ENCODE measurements at places on chromosomes 1 and 21.

DNA sequence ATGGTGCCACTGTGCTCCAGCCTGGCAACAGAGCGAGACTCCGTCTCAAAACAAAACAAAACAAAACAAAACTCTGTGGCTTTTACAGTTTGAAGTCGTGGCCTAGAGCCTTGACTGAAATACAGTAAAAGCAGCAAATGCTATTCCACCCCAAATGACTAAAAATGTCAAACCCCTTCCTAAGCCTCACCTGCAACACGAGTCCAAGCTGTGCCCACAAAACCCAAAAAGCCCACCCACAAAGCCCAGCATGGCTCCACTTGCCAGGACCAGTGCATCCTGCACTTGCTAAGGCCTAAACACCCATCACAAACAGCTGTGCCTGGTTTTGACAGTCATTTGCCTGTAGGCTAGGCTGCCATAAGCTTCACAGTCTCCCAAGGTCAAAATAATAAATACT is 21.3 kb downstream of the VAV3 start:
- DNase-seq, result no peak

GRCh38 chr1:30472009-30472408 is 251.4 kb downstream of the MATN1 start:
- DNase-seq, result no peak

- DNase-seq, result no peak
These were observed 74.2 kb downstream of the SIM2 start for GRCh38 chr21:36773117-36773516.

DNA sequence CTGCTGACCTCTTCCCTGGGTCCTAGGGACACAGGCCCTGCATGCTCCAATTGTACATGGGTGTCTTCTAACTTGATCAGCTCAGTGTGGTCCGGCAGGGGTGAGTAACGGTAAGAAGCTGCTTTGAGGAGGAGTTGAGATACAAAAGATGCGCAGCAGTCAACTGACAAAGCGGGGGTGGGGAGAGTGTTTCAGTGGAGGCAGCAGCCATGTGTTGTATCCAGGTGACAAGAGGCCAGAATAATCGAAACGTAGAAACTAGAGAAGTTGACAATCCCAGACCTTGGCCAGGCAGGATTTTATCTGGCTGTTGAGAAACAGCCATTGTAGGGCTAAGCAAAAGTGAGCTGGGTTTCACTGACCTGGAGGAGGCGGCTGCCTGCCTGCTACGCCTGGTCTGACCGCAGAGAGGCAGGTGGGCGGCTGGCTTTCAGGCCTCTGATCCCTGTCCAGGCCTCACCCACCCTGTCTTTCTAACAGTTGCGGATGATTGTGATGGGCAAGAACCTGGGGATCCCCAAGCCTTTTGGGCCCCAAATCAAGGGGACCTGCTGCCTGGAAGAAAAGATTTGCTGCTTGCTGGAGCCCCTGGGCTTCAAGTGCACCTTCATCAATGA is 28.8 kb downstream of the PADI6 start:
- DNase-seq, result no peak

DNA sequence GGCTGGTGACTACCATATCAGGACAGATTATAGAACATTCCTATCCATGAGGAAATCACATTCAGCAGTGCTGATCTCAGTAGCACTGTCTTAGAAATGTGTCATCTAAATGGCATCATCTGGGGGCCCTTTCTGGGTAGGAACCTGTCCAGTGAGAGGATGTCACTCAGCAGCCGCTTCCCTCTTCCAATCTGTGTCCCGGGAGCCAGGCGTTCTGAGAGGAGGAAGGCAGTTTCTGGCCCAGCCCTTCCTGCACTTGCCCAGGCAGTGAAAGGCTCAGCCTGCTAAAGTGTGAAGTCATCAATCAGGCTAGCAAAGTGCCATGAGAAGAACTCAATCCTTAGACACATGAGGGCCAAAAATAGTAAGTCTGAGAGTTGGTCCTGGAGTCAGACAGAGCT is 25.6 kb downstream of the RAB4A start:
- DNase-seq, result no peak

DNA sequence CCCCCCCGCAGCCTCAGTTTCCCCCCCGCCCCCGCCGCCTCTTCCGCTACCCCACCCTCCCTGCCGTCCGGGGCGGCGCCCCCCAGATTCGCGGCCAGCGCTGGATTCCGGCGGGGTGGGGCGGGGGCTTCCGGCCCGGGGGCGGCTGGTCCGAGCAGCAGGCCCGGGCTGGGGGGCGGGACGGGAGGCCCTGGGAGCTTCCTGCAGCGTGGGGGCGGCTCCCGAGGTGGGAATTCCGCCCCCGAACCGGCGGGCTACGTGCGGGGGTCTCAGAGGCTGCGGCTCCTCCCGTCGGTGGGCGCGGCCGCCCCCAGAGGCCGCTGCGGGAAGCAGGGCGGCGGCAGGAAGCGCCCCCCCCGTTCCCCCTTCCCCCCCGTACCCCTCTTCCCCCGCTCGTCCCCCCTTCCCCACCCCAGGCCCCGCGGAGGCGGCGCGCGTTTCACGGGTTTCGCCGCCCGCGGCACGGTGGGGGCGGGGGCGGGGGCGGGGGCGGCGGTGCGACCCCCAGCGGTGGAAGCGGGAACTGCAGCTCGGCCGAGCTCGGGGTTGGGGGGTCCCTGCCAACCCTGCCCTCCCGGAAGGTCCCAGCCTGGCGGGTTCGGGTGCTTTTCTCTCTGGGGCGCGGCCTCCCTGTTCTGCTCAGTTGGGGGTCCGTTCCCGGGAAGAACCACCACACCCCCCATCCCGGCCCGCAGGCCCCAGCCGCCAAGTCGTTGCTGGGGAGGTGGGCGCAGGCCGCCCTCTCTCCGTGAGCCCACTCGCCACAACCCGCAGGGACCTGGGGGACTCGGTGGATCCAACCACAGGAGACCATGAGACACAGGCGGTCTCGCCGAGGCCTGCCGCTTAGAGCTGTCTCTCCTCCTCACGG is 76.3 kb downstream of the MORN1 start:
- DNase-seq, result peak; percentile 47

GRCh38 chr1:49052102-49052501 is 275.4 kb upstream of the BEND5 start:
- DNase-seq, result no peak

GRCh38 chr1:89065079-89065868 is at the start of gene GBP1:
Gene GBP1, minus strand, starts transcription at chr1:89065208. Its CDS starts 1,974 bp downstream, at chr1:89063234.
- DNase-seq, result no peak

GRCh38 chr1:214747050-214747635 is 144.1 kb downstream of the CENPF start:
- DNase-seq, result no peak

DNA sequence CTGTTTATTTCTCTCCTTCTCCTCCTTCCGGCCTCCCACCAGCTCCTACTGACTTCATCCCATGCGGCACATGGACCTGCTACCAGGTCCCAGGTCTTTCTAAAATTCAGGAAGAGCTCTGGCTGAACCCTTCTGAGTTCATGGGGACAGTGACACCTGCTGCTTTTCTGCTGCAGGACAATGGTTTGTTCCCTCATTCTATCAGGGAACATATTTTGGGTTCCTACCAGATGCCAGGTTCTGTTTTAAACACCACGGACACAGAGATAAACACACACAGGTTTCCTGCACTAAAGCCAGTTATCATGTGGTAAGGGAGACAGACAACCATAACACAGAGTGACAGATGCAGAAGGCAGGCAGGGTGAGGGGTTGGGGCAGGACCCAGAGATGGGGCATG is 114.0 kb upstream of the RAB4A start:
- no peak for DNase-seq

DNA sequence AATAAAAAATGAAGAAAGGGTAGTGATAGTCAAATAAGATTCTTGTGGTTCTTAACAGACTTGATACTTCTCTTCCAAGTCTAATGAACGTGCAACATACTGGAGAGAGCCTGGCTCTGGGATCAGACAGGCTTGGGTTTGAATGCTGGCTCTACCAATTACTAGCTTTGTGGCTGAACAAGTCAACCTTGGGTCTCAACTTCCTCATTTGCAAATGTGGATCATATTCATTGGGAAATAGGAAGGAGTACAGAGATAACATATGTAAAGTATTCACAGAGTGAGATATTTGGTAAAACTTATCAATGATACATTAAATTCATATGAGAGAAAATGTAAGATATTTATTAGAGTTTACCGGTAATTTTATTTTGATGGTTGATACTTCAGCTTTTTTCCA is 2.0 kb downstream of the EDEM3 start:
- DNase-seq, result no peak

GRCh38 chr1:3975903-3976630 is 76.0 kb upstream of the C1orf174 start:
- no peak for DNase-seq

DNA sequence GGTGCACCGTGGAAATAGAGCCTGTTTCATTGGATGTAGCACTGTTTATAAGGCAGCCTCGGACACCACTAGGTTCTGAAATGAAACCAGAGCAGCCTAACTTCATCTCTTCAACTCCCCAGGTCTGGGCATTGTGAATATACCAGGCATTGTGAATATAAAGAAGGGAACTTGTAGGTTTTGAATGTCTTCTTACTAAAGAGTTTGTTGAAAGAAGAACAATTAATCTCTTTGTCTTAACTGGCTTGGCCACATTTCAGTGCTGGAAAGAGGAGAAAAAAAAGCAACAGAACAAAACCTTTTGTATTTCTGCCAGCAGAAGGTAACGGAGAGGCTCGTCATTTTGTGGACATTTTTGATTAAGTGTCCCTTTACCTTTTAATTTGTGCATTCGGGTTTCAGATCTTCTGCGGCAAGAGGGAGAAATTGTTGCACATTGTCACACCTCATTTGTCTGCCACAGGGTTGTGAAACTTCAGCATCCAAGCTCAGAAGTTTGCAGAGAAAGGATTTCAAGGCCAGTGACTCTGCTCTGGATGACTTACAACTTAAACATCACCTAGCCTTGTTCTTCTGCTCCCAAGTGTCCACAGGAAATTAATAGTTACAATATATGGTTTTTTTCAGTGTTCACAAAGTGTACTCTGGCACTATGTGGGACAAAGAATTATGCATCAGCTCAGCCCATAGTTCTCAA is 158.3 kb downstream of the KAZN start:
- DNase-seq, result no peak

DNA sequence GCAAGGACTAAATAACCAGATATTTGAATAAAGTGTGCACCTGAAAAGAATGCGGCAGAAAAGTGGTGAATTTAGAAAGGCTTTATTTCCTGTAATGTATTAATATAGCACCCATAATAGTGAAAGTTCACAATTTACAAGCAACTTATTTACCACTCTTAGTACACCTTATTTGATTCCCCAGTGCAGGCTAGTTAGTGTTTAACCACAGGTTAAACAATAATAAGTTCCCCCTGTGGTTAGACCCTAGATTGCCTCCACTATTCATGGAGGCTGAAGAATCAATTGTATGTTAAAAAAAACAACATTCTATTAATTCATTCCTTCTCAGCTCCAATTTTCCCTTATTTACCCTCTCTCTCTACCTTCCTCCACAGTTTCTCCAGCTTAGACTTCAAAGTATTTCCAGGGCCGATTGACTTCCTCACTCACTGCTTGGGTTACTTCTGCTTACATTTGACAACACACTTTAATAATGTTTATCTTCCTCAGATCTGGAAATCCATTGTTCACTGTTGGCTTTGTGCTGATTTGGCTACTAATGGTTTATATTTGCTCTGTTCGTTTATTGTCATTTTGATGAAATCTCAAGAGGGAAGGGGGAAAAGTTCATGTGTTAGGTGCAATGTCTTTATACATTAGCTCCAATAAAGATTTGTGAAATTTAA is 796.3 kb downstream of the BRINP3 start:
- no peak for DNase-seq
